ENCODE measurements at places on chromosomes 6 and 20.
A peak's percentile ranks its signal among the peaks of the same experiment; 100 is the strongest.

- DNase-seq = no peak
These were observed at the start of gene MYLK2 for GRCh38 chr20:31819083-31819784. TSS of gene MYLK2 (plus strand) at chr20:31819356. CDS start at chr20:31819581, 225 bp downstream.

GRCh38 chr6:55756531-55757031 lies 118.8 kb downstream of the BMP5 start:
- DNase-seq = peak; percentile 11

DNA sequence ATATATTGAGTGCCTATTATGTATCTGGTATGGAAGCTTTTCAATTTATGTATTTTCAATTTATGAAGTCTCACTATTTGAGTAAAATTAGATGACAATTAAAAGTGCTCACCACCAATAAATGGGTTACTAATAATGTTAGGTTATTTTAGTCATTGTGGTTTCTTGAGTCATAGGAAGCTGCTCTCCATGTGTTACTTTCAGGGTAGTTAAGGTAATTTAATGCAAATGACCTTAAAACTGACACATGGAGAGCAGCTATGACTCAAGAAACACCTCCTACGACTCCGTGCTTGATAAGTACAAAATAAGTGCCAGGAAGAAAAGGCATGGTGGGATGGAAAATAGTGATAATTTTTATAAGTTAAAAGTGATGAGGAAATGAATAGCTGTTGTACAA lies 16.5 kb upstream of the TINAG start:
- peak; percentile 73 for DNase-seq

DNA sequence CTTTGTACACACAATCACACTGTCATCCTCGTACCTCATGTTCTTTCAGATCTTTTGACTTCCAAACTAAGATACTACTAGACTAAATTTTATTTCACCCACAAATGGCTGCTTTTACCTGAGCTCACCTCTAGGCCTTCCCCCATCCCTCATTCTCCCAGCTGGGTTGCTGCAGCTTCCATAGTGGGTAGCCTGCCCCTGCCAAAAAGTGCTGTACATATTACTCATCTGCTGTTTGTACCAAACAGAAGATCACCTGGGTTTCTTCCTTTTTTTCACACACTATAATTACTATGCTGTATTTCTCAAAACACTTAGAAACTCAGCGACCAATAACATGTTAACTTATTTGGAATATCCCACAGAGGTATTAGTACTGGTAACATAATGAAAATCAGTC lies 267.6 kb upstream of the PRDM1 start:
- DNase-seq = no peak

All from fibroblast of upper back skin (primary cell).